ENCODE measurements at places on chromosomes 2 and 18.
A peak's percentile ranks its signal among the peaks of the same experiment; 100 is the strongest.

- no peak for ATAC-seq
Measured at GRCh38 chr18:75400366-75400765, 27.1 kb downstream of the SMIM21 start.

DNA sequence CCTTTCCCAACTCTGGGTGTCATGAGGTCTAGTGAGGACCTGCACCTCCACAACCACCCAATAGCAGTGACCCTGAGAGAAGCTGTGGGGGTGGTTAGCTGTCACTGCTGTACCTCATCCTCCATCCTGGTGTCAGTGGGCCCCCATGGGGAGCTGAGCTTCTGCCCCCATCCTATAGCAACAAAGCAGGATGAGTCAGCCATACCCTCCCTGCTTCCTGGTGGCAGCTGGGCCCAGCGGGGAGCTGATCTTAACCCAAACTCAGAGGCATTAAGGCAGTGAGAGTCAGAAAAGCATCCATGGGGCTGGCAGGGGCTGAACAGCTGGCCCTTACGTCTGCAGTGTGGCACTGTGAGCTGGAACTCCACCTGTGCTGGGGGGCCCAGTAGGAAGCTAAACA, 247.8 kb upstream of the HDAC4 start:
- no peak for ATAC-seq

- no peak for ATAC-seq
Measured at GRCh38 chr2:152950126-152950525, 231.7 kb downstream of the ARL6IP6 start.

DNA sequence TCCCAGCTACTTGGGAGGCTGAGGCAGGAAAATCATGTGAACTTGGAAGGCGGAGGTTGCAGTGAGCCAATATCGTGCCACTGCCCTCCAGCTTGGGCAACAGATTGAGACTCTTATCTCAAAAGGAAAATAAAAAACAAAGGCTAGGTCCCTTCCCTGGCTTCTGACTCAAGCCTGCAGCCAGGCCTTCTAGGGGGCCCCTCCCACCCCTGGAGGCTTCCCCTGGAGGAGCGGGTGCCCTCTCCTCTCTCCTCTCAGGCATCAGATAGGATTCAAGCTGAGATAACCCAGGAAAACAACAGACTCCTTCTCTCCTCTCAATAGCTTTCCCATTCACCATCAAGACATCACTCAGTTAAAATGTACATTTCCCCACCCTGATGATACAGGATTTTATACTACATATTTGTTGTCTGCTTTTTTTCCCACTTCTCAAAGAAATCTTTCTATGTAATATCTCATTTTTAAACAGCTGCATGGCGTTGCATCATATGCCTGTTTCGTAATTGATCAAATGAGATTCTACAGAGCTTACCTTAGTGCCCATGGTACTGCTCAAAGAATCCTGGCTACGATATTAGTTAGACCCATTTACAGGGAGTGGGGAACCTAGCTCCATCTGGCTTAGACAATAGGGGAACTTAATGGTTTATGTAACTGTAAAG, 20.6 kb upstream of the C2orf72 start:
- no peak for ATAC-seq

- ATAC-seq = no peak
Measured at GRCh38 chr18:4102901-4103300, 352.2 kb downstream of the DLGAP1 start.

- no peak for ATAC-seq
Measured at GRCh38 chr2:118838741-118839455, 8.6 kb downstream of the EN1 start.

DNA sequence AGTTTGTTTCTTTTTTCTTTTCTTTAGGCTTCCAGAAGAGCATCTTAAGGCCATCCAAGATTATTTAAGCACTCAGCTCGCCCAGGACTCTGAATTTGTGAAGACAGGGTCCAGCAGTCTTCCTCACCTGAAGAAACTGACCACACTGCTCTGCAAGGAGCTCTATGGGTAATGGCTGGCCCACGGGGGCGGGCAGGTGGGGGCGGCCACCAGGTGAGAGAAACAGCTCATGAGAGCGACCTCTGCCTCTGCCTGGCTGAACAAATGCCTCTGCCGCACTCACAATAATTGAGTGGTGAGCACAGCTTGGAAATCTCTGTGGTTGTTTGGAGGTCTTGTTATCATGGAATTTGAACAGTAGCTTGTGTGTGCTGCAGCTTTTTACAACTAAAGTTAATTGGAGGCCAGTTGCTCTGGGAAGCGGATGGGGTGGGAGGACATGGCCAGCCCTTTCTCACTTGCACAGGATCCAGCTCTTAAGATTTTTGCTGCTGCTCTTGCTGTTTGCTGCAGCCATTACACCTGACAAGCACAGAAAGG, 70.4 kb downstream of the INPP5D start:
- ATAC-seq = no peak

GRCh38 chr2:110858135-110858725, 125.9 kb downstream of the ACOXL start:
- peak; percentile 97 for ATAC-seq

- no peak for ATAC-seq
Measured at GRCh38 chr2:67876176-67876575, 186.6 kb downstream of the C1D start.

GRCh38 chr18:74399091-74399887, 57.8 kb downstream of the DIPK1C start:
- ATAC-seq = no peak

- no peak for ATAC-seq
Measured at GRCh38 chr2:113149553-113150257, 22.3 kb downstream of the IL1RN start.

DNA sequence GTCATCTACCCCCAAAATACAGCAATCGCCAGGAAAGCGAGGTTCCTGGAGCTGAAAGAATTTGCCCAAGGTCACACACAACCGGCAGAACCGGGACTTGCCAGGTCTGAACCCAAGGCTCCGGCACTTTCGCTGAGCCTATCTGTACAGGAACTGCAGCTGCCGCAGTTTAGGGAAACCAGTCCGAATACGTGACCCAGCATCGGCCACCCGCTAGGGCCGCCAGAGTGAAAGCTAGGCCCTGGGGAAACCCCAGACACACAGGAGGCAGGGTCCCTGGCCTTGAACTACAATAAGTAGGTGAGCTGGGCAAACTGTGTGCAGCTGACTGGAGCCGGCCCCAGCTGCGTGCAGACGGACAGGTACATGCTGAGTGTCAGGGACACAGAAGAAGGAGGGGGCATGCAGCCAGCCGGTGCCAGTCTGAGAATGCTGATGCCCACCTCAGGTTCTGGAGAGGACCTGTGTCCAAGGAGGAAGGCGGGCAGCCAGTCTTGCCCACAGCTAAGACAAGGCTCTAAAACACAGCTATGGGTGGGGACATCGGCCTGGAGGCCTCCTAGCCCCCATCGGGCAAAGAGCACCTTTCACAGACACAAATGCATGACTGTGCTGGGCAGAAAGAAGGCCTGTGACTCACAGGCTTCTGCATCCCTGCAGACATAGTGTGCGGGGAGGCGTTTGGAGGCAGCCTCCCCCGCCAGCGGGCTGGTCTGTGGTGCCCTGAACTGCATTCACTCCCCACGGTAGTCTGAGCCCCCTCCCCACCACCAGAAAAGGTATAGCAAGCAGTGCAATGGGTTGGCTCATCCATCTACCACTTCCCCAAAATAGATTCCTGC, 107.4 kb upstream of the ID2 start:
- peak; percentile 67 for ATAC-seq

GRCh38 chr2:111226876-111227700, 106.4 kb downstream of the BCL2L11 start:
- ATAC-seq = peak; percentile 45

GRCh38 chr2:154324601-154325000, 373.9 kb upstream of the KCNJ3 start:
- ATAC-seq = no peak

- ATAC-seq = no peak
Measured at GRCh38 chr18:13245481-13246000, 27.0 kb downstream of the LDLRAD4 start.

DNA sequence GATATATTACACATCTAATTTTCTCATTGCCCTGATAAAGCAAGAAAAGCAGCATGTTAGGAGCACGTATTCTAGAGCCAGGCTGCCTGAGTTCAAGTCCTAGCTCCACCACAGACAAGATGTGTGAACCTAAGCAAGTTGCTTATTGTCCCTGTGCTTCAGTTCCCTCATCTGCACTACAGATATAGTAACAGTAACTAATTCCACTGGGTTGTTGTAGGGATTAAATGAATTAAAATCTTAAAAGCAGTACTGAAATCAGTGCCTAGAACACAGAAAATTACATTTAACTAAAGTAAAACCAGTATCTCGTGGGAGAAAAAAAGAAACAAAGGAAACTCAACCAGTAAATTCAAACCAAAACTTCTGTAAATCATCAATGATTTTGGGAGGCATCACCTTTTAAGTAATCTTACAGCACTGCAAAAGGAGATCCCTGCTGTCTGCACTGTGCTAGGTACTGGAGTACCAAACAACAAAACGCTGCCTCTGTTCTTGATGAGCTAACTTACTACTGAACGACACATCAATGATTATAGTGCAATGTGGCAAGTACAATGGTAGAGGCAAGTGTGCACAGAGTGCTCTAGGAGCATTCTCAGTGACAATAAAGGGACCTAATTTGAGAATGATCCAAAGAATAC, 7.9 kb downstream of the MAP3K2 start:
- no peak for ATAC-seq

DNA sequence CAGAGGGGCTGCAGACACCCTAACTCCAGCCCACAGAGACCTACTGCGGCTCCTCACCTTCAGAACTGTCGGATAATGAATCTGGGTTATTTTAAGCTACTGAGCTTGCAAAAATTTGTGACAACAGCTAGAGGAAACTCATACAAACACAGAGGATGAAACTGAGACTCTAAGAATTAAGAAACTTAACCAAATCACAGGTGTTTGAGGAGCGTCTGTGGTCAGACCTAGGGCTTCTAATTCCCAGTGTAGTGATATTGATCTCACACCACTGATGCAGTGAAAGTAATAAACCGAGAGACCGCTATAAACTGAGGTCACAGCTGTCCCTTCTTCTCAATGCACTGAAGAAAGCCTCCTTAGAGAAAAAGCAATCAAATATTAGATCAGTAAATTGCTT, 110.1 kb downstream of the RGPD3 start:
- no peak for ATAC-seq

GRCh38 chr2:160628811-160629210, 135.2 kb upstream of the RBMS1 start:
- ATAC-seq = no peak

- ATAC-seq = no peak
Measured at GRCh38 chr2:170829036-170829435, 12.3 kb downstream of the GAD1 start.

DNA sequence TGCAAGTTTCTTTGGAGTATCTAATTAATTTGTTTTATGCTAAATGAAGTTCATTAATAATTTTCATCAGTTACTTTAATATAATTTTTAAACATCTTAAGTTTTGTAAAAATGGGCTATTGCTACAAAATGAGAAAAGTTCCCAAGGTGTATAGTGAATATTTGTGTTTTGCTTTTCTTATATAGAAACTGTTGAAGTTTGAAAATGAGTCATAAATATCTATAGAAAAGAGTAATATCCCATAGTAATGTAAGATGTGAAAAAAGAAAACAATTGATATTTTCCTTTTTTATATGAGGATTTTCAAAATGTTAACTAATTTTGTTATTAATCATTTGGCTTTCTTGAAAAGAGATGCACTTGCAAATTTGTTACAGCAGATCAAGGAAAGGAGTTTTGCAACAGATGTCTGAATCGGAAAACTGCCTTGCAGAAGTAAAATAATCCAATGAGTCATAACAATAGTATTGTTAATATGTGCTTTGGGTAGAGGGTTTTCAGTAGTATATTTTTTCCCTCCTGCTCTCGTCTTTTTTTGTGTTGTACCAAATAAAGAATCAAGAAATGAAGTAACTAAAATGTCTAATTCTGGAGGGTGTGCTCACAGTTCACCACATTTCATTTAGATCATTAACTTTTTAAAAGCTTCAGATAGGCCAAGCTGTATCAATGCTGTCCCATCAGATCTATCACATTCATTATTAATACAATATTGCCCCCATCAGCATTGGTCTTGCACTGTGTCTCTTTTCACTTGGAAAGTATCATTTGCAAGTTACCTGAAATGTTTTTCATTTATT, 15.5 kb downstream of the DUSP19 start:
- peak; percentile 60 for ATAC-seq

- no peak for ATAC-seq
Measured at GRCh38 chr2:172062402-172063004, 22.8 kb upstream of the DLX1 start.

DNA sequence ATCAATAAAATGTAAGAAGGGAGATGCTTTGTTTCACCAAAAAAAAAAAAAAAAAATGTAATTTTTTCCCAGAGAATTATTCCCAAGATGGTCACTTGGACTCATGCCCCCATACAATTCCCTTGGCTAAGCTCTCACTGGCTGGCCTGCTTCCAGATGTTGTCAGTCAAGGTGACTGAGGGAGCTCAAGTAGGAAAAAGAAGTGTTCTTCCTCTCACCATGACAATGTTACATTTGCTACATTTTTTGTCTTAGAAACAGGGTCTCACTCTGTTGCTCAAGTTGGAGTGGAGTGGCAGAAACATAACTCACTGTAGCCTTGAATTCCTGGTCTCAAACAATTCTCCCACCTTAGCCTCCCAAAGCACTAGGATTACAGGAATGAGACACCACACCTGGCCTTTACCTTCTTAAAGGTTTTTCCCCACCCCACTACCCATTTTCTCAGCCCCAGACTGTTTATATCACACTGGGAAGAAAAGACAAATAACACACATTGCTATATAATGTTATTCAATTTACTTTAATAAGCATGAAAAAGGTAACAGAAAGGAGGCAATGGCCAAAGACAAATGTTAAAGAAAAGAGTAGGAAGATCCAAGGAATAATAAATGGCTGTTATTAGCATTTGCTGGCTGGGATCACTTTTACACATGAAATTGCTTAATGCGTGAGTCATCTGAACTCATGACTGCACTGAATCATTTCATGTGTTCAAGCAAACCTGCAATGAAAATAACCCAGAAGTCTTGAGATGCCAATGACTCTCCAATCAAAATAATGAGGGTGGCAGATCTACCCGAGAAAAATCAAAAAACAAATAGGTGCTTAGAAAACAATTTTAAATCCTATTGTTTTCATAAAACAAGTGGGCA, 45.2 kb downstream of the ACVR1 start:
- no peak for ATAC-seq

GRCh38 chr2:73601780-73602179, 40.4 kb downstream of the NAT8 start:
- no peak for ATAC-seq

GRCh38 chr2:229273723-229274338, 2.7 kb upstream of the PID1 start:
- no peak for ATAC-seq

All from stimulated activated memory B cell treated with anti-CD40 and anti-IgM and Interleukin-4, amounts not matched to agents 10 μg/mL and 1 μg/mL and 100 μg/mL, for 72 hours (primary cell).